ENCODE measurements at places on chromosomes 6 and 20.

- peak; percentile 39 for DNase-seq
Measured at GRCh38 chr20:2822073-2822472, 5.9 kb downstream of the TMEM239 start.

GRCh38 chr6:65786815-65787214 is 79.8 kb upstream of the EYS start:
- DNase-seq: no peak

- no peak for DNase-seq
Measured at GRCh38 chr6:134508862-134509498, 191.1 kb upstream of the SGK1 start.

DNA sequence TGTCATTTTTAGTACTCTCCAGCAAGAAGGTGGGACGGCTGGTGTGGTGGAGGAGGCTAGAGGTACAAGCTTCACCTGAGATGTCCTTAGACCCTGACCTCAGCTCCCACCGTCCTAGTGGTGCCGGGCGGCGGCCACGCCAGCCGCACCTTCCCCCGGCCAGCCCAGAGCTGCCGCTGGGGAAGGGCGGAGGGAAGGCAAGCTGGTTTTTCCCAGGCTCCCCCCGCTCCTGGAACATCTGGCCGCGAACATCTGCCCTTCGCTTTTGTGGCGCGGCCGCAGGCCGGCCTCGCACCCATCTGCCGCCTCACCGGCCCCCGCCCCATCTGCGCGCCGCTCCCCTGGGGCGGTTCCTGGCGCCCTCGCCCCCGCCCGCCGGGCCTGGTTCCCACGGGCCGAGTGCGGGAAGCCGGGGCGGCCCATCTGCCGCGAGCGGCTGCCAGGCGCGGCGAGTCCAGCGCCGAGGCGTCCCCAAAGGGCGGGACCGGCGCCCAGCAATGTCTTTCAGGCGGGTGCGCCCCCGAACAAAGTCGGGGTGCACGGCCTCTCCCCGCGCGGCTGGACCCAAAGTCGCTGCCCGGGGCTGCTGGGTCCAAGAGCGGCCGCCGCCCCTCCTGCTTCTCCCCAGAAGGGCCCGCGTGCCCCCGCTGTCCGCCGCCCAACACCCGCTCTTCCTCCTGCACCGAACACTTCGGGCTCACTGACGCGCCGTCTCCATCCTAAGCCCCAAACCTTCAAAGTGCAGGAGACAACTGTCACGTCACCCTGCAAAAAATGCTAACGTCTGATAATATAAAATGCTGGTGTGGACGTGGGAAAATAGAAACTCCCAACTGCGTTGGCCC is 17.3 kb upstream of the ID1 start:
- DNase-seq: no peak

DNA sequence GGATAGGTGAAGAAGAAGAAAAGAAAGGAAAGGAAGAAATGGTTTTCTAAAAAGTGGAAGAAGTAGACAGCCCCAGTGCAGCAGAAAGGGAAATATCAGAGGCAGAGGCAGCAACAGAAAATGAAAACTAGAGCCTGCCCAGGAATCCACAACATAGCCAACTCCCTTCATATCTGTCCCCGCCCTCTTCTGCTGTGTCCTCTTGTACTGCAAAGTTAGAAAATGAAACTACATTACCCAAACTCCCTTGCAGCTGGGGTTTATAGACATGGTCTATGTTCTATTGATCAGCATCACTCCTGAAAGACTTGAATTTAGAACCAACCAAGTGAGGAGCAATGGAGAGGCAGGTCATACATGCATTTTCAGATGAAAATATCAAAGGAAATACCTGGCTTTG is 200.5 kb upstream of the PHACTR1 start:
- no peak for DNase-seq

DNA sequence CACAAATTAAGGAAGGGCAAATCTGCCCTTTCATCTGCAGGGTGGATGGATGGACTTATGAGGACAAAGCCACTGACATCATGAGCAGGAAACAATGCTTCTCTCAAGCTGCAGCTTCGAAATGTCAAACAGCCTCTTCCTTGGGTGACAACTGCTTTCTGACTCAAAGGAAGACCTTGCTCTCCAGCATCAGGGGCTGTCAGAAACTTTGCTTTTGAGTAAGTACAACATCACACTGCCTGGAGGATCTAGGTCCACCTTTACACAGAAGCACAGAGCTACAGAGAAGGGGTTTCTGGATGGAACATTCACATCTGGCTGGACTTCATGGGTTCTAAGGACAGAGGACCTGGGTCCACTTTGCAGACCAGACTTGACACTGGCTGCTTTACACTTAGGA is 5.9 kb downstream of the CST1 start:
- no peak for DNase-seq

DNA sequence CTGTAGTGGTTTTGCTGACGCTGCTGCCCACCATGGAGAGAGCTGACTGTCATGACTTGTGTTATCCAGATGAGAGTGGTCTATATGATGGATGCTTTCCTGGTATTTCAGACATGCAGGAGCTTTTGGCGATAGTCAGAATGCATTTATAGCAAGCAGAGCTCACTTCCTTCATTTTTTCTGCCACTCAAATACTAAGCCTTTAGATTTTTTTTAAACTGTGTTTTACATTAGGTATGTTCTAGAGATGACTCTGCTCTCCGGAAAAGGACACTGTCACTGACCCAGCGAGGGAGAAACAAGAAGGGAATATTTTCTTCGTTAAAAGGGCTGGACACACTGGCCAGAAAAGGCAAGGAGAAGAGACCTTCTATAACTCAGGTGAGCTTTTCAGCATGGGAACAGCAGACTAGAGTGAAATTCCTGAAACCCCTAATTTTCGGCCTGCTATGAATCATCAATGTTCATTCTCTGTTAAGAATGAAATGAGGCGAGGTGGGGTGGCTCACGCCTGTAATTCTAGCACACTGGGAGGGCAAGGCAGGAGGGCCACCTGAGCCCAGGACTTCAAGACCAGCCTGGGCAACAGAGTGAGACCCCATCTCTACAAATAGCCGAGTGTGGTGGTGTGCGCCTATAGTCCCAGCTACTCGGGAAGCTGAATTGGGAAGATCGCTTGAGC is 98.6 kb upstream of the CLDN20 start:
- no peak for DNase-seq

- no peak for DNase-seq
Measured at GRCh38 chr6:44496665-44497369, 109.3 kb downstream of the CDC5L start.

GRCh38 chr6:134750669-134751068 is 199.2 kb downstream of the ALDH8A1 start:
- DNase-seq: no peak

DNA sequence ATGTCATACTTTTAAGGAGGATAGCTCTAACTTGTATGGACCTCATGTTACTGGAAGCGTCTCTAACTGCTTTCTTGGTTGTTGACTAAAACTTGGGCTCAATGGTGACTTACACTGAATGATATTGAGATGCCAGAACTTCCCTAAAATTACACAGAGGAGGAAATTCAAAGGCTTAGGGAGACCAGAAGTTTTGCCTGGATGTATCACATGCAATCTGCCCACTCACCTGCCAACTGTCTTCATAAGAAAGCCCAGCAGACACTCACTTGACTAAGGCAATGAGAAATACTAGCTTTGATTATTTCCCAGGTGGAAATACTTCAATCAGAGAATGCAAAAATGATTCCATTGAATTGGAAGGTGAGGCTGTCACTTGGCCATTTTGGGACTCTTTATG is 51.2 kb upstream of the PDYN start:
- no peak for DNase-seq

DNA sequence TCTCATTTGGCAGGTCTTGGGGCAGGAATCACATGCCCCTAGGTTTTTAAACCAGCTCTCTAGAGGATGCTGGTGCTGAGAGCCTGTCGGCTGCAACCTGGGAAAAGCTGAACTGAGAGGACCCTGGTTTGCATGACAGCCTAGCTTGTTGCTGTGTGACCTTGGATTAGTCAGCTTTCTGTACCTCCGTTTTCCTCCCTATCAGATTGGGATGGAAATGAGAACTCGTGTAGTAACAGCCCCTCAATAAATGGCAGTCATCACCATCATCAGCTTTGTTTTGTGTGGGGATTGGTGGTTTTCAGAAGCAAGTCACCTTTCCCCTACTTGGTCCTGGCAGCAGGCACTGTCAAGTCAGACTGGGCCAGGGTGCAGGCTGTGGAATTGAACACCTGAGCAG is 75.2 kb upstream of the MYL9 start:
- DNase-seq: no peak

- no peak for DNase-seq
Measured at GRCh38 chr6:152642578-152643375, 5.6 kb upstream of the SYNE1 start.

- DNase-seq: no peak
Measured at GRCh38 chr6:63269470-63269869, 50.3 kb downstream of the LGSN start.

DNA sequence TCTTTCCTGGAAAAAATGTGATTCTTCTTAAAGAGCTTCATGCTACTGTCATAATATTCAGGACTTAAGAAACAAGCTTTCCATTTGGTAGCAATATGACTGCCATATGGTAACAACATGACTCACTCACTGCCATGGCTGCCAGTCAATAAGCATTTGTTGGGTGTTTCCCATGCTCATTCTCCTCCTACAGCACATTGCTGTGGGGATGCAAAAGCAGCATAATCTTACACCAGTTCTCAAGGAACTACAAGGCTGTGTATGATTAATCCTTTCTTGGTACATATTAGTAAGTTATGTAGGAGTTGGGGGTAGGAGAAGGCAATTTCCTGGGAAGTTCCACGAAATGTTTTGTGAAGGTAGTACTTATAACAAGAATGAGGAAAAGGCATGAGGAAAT is 76.7 kb downstream of the CEP162 start:
- DNase-seq: no peak

GRCh38 chr20:46568570-46569129 is 18.2 kb upstream of the OCSTAMP start:
- DNase-seq: no peak

- DNase-seq: no peak
Measured at GRCh38 chr6:78864957-78865356, 2.4 kb upstream of the IRAK1BP1 start.

DNA sequence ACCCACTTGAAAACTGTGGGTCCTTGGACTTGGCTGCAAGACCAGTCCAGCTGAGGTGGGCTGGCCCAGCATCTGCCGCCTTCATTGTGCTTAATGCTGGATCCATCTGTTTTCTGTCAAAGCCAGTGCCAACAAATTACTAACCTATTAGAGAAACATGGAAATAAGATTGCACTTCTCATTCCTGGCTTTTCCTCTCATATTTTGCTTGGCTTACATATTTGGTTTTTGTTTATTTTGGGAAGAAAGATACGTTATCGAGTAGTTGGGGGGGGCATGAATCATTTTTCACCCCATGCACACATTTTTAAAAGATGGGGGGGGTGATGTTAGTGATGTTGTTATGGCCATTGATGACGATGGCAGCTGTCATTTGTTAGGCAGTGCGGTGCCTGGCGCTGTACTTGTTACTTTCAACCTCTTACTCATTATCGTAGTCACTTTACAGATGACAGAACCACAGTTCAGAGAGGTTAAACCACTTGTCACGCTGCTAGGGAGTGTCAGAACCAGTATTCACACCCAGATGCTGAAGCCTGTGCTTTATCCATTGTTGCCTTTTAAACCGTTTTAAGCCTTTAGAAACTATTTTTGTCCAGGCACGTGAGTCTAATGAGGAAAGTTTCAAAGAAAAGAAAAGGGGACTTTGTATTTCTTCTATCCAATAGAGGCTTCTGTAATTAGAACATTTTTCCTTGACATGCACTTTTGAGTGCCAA is 180.0 kb downstream of the TMEM242 start:
- DNase-seq: no peak

DNA sequence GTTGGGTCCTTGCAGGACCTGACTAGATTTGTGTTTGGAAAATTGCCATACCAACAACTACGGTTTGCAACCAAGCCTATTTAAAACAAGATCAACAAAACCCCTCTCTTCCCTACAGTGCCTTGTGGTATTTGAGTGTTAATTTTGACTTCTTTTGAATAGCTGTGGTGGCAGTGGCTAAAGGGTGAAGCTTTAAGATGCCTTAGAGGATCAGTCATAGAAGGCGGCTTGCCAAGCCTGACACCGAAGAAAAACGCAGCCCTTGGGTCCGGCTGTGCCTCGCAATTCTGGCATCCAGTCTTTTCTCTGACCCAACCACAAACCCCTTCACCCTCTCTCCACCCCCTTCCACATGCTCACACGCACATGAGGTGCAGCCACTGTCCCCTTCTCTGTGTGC is 32.6 kb downstream of the BMP6 start:
- DNase-seq: no peak

GRCh38 chr6:120614723-120615122 is 719.6 kb downstream of the TBC1D32 start:
- no peak for DNase-seq

GRCh38 chr6:143742070-143742954 is 64.5 kb downstream of the PHACTR2 start:
- DNase-seq: no peak

DNA sequence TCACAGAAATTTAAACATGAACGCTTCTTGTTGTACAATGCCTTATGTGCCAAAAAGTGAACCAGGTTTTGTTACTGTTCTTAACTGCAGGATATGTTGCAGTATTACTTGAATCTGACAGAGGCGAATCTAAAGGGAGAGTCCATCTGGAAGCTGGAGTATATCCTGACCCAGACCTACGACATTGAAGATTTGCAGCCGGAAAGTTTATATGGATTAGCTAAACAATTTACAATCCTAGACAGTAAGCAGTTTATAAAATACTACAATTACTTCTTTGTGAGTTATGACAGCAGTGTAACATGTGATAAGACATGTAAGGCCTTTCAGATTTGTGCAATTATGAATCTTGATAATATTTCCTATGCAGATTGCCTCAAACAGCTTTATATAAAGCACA is 19.9 kb downstream of the SMPDL3A start:
- DNase-seq: no peak

DNA sequence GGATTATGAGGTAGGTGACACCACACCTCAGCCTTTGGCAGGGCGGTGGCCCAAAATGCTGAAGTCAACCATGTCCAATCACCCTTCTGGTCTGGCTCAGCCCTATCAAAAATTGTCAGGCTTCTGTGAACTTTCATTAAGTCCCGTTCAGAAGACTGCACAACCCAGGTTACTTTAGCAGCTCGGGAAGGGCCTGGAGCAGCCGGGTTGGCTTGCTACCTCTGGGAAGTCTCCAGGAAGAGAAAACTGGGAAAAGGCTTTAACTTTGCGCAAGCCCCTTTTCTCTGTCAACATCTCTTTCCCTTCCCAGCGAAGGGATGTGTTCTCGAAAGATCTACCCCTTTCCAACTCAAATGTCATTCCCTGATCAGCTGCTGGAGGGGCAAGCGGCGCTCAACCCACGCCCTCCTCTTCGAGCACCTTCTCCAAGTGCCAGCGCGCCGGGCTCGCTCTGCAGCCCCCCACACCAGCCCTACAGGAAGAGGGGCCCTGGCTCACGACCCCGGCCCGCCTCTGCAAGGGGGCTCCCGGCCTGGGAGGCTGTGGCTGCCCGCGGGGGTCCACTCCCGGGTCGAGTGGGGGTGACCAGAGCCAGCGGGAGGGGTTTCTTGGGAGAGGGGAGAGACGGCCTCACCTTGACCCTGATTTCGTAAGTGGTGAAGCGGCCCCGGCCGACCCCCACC is 573 bp downstream of the SNX3 start:
- no peak for DNase-seq

- no peak for DNase-seq
Measured at GRCh38 chr20:32199006-32199405, 8.5 kb downstream of the PLAGL2 start.

GRCh38 chr20:10314198-10314597 is 95.6 kb downstream of the SNAP25 start:
- no peak for DNase-seq

GRCh38 chr20:25695532-25696370 is 902 bp downstream of the ZNF337 start:
- DNase-seq: no peak

All from T-helper 9 cell (primary cell).